ENCODE measurements at places on chromosomes 5 and 9.
A peak's percentile ranks its signal among the peaks of the same experiment; 100 is the strongest.

GRCh38 chr5:123036391-123037103 is at the start of gene PPIC:
PPIC (minus strand) TSS chr5:123036725; CDS start chr5:123036625, 100 bp downstream.
- DNase-seq = peak; percentile 89

GRCh38 chr9:73531658-73532057 is 380.0 kb downstream of the ANXA1 start:
- DNase-seq = no peak

DNA sequence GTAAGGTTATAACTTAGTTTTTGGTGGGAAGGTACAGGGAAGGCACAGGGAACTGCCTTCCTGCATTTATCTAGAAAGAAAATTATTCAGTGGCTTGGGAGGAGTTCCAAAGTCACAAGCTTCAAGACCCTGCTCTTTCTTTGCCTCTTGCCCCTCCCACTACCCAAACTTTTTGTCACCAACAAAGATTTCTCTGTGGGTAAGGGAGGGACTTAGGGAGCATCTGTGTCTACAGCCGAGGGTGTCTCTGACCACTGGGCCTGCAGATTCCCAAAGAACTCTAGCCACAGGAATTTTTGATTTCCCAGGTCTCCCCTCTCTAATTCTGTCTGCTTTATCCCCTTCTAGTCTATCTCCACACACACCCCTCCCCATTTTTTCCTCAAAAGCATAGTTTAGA is 2.1 kb downstream of the ECSCR start:
- DNase-seq = no peak

GRCh38 chr9:124520206-124520596 is 13.0 kb upstream of the NR5A1 start:
- peak; percentile 72 for DNase-seq

DNA sequence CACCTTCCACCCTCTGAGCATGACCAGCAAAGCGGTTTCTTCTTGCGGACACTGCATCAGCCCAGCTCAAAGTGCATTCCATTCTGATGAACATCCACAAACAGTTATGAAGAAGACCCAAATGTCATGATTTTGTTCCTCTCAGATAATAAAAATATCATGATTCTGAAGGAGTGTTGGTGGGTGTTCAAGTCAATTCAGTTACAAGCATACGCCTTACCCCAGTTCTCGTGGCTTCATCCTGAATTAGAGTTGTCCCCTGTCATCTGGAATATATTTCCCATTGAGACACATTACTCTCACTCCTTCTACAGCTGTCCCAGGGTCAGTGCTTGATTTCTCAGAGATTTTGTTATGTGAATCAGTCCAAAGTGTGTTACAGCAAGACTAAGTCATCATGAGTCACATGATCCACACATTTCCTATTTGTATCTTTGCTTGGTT is 325.4 kb downstream of the RFX3 start:
- no peak for DNase-seq

- DNase-seq = no peak
Measured at GRCh38 chr5:172493002-172493401, 38.7 kb upstream of the SH3PXD2B start.

DNA sequence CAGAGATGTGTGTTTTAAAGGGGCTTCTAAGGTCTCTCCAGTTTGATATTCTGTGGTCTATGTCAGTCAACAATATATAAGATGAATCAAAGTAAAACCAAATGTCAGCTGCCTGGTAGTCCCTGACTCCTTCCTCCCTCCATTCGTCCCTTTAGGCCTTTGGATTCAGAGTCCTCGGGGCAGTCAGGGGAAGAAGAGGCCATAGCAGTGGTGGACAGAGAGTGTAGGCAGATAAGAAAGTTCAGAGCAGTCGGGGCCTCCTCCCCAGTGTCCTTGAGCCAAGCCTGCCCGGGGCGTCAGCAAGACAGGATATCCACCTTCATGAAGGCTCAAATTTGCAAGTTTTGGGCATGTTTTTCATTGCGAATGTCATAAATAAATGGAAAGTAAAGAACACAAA is 110.6 kb downstream of the ADAMTS16 start:
- no peak for DNase-seq

DNA sequence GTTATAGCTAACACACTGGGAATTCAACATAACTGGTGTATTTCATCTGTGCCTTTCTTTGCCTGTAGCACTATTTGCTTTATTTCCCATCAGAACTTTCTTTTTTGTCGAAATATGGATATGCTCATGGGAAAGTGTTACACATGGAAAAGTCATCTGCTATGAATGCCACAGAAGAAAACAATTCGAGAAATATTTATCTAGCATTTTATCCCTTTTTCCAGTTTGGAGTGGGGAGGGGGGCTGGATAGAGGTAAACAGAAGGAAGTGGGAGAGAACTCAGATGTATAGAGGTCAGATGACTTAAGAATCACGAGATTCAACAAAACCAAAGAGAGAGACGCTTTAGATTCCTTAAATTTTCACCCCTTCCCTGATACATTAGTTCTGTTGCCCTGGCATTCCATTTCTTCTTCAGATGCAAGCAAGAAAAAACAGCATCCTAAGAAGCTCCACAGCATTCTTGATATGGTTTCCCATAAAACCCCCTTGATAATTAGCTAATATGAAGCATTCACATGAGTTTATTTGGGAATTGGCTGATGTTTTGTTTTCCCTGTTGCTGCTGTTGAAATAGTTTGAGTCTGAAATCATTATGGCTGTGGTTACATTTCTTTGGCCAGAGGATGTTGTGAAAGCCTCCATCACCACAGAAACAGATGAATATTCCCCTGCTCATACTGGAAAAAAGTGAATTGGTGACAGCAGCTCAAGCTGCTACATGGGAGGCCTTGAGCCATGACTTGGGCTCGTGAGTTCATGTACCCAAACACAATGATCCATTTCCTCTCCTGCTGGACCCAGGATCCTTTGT is 335.8 kb upstream of the DAB2 start:
- DNase-seq = no peak

DNA sequence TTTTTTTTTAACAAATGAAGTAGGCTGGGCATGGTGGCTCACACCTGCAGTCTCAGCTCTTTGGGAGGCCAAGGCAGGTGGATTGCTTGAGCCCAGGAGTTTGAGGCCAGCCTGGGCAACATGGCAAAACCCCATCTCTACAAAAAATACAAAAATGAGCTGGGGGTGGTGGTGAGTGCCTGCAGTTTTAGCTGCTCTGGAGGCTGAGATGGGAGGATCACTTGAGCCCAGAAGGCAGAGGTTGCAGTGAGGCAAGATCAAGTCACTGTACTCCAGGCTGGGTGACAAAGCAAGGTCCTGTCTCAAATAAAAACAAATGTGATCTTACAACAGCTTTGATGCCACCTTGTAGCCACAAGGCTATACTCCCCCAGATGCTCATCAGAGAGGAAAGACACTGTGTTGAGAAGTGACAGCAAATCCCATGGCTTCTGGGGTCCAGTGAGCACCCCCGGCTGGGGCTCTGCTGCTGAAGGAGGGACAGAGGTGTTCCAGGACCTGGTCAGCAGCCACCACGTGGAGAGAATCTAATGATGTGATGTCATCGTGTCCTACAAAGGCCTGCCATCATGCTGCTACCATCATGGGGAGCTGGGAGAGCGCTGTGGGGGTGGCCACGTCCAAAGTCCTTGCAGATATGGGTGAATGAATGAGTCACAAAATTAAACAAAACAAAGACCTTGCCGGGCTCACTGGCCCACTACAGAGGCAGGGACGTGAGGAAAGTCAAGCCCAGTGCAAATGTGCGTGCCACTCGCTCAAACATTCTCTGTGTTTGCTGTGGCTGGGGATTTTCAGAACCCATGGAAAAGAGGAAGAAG is 60.7 kb downstream of the PRRT1B start:
- peak; percentile 67 for DNase-seq

GRCh38 chr9:30584559-30584958 is 1799.9 kb upstream of the ACO1 start:
- DNase-seq = no peak

- DNase-seq = no peak
Measured at GRCh38 chr9:92612292-92612691, 57.6 kb downstream of the IPPK start.

GRCh38 chr5:117131048-117131679 is 556.5 kb upstream of the SEMA6A start:
- no peak for DNase-seq

GRCh38 chr5:164326219-164326618 is 820.8 kb downstream of the MAT2B start:
- no peak for DNase-seq

DNA sequence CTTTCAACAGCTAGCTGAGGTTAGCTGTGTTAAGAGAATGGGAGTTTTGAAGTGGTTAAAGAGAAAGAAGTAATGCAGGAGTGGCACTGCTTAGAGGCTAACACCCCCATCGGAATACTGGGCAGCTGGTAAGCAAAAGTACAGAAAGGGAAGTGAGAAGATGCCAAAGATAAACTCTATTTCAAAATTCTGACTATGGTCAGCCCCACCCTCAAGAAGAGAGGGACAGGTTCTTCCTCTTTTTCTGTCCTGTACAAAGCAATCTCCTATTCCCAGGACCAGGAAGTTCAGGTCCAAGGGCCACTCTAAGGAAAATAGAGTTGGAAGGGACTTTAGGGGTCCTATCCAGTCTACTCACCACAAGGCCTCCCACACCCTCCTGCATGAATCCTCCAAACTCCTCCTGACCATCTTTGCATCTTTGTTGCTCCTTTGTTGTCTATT is 45.9 kb upstream of the JAK2 start:
- no peak for DNase-seq

DNA sequence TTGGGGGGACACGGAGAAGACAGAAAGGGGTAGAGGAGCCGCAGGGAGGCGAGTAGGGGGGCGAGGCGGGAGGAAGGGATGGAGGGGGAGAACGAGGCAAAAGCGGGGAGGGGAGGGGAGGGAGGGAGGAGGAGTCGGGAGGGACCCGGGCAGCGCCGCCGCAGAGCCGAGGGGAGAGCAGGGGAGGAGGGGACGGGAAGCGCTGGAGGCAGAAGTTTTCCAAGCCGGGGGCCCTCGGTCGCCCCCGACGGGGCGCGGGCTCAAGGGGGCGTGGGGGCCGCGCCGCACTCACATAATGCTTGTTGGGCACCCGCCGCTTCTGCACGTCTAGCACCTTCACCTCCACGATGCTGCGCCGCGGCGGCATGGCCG is 353 bp downstream of the SH3PXD2B start:
- DNase-seq = peak; percentile 55

DNA sequence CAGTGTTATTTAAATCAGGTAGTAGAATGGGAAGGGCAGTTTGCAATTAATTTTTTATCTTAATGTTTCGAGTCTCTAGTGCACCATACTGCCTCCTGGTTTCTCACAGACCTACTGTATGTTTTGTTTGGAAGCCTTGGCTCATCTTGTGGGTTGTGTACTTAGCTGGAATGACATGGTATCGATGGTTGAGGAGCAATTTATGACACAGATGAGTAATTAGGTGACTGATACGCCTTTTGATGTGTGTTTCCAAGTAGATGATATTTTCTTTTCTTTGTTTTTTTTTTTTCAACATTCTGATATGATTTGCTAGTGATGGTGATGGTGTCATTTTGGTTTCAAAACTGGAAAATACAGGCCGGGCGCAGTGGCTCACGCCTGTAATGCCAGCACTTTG is 16.1 kb downstream of the BASP1 start:
- DNase-seq = no peak

DNA sequence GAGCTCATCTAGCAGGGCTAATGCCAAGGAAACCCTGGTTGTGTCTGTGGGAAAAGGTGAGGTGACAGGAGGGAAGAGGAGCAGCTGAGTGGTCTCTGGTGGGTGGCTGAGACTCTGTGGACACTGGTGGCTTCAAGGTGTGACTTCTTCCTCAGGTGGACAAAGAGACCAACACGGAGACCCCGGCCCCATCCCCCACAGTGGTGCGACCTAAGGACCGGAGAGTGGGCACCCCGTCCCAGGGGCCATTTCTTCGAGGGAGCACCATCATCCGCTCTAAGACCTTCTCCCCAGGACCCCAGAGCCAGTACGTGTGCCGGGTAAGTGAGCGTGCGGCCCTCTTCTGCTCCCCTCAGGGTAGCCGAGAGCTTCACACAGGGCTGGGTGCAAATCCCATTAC is 31.1 kb upstream of the RARS1 start:
- DNase-seq = no peak

DNA sequence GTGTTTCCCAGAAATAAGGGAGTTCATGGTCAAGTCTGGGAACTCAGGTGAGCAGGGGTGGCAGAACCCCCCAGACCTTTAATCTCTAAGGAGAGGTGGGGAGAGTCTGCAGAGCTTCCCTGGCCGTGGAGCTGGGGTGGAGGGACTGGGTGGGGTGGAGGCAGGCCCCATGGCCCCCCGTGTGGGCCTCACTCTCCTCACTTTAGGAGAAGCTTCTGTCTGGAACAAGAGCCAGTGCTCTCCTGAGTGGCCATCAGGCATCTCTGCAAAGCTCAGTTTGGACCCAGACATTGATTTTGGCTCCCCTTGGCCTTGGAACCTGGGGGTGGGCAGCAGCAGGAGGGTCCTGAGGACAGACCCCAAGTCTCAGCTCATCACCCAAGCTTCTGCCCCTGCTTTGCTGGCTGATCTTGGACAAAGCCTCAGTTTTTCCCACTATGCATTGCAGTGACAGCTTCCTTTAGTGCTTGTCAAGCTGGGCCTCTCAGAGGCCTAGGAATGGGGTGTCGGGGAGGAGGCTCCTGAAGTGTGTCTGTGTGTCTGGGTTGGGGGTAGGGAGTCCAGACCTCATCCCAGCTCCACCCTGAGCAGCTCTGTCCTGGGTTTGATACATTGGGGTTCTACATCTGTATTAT is 3.5 kb upstream of the GBGT1 start:
- no peak for DNase-seq

GRCh38 chr5:163504079-163504931 is 1.1 kb upstream of the MAT2B start:
- no peak for DNase-seq

Measured in HuH-7 (cell line).